Suppressor macrophage (primary cell): ENCODE measurements at places on chromosomes 12 and 14.

- peak; percentile 83 for DNase-seq
Measured at GRCh38 chr12:94725375-94726168, 75.2 kb upstream of the TMCC3 start.

GRCh38 chr12:132398386-132398991, 69.1 kb upstream of the GALNT9 start:
- no peak for DNase-seq

DNA sequence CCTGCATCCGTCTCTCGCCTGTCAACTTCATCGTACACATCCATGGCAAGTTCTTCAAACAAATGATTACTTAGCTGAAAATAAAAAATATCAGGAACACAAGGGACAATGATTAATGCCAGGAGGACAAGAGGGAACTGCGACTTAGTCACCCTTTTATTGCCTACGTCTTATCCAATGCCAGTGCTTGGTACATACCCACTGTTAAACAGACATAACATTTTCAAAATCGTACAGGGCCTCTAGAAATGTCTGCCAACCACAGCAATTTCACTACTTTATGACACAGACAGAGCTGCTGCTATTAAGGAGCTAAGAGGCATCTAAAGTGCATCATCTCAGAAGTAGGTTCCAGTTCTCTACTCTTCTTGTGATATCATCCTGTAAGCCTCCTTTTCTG, 34.6 kb downstream of the GIT2 start:
- no peak for DNase-seq

DNA sequence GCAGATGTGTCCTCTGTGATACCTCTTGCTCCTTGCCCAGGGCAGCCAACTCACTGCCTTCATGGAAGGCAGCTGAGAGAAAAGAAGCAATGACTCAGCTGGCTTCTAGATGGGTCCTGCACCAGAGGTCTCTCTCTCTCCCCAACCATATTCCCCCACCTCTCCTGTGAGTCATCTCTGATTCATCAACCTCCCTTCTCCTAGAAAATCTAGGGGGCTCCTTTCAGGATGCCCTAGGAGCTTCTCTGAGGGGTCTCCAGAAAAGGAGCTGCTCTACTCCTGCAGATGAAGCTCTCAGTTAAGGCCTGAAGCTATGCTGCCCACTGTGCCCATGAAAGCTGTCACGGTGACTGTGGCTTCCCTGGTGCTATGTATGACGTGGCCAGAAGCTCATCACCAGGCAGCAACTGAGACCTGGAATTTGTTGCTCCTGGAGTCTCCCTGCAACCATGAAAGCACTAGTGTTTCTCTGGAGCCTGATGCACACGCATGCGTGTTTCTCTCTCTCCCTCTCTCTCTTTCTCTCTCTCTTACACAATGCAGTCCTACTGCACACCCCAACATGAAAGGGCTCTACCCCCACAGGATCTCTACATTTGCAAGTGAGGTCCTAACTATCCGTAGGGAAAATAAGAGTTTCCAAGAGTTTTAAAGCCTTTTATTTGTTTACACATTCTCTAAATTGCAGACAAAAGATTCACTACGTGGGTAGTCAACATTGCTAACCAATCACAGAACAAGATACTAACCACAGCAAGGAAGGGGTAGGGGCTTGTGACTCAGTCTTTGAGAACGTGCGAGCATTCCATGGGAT, 285.3 kb downstream of the DPF3 start:
- no peak for DNase-seq

- DNase-seq, result no peak
Measured at GRCh38 chr14:22118899-22119477, 445.4 kb upstream of the OR4E1 start.

GRCh38 chr12:63396135-63396534, 245.1 kb upstream of the AVPR1A start:
- DNase-seq, result no peak

- DNase-seq, result peak; percentile 40
Measured at GRCh38 chr12:15788233-15789219, 662 bp downstream of the EPS8 start.

- DNase-seq, result no peak
Measured at GRCh38 chr12:52493172-52493571, at the start of gene KRT6A. Gene KRT6A, minus strand, starts transcription at chr12:52493257. Its CDS starts 69 bp downstream, at chr12:52493188.

GRCh38 chr12:96034621-96035282, 635 bp downstream of the LTA4H start:
- peak; percentile 49 for DNase-seq

GRCh38 chr12:56836800-56837663, 73.9 kb downstream of the HSD17B6 start:
- DNase-seq, result no peak

- peak; percentile 19 for DNase-seq
Measured at GRCh38 chr12:111186347-111186746, 182.5 kb downstream of the PHETA1 start.

DNA sequence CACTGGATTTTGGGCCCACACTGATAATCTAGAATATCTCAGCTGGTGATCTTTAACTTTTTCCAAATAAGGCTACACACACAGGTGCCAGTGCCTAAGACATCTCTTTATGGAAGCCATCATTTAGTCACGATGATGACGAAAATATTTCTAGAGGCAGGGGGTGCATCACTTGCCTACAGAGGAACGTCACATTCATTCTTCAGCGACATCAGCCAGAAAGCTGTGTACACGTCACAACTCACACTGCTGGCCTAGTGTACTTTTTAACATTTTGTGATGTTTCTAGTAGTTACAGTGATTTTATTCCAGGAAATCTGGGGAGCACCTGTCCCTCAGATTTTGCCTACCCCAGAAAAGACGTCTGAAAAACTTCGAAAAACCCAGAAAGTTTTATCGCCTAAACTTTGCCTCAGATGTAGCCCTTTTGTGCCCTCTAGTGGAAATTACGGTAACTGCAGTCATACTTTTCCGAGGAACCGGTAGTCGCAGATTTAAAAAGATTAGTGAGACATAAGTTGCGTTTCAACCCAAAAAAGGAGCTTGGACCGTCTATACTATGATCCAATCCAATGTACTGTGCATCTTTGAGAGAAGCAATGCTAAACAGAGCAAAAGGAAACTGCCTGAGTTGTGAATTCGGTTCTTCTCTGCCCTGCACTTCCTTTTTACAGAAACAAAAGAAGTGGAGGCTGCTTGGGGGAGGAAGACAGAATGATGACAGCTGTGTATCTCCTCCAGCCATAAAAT, 64.3 kb upstream of the STON2 start:
- DNase-seq, result peak; percentile 73

GRCh38 chr12:130521375-130522124, 183.9 kb downstream of the PIWIL1 start:
- no peak for DNase-seq

- no peak for DNase-seq
Measured at GRCh38 chr14:92437729-92438285, 75.8 kb upstream of the RIN3 start.

DNA sequence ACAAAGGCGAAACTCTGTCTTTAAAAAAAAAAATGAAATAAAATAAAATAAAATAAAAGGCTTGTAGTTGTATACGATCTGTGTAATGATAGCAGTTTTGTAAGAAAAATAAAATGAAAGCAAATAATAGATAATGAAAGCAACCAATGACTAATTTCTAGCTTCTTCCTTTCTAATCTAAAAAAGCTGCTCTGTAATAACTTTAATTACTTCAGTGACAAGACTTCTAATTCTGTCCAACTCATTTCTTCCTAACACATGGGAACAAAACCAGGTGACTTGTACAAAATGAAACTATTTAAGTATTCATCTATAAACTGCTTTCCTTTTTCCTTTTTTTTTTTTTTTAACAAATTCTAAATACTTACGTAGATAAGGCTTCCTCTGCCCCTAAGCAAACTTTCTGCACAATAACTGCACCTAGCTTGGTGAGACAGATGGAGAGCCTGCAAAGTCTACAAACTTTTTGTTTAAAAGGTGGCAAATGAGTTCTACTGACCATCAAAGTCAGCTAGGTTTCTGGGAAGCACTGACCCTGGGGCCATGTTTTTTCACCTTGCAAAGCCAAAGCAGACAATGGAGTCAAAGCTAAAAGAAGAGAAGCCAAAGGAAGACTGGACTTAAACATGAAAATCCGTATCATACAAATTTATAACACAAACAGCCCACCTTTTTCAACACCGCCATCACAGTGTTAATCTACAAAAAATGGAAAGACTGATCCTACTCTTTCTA, 28.2 kb downstream of the DENND5B start:
- no peak for DNase-seq

DNA sequence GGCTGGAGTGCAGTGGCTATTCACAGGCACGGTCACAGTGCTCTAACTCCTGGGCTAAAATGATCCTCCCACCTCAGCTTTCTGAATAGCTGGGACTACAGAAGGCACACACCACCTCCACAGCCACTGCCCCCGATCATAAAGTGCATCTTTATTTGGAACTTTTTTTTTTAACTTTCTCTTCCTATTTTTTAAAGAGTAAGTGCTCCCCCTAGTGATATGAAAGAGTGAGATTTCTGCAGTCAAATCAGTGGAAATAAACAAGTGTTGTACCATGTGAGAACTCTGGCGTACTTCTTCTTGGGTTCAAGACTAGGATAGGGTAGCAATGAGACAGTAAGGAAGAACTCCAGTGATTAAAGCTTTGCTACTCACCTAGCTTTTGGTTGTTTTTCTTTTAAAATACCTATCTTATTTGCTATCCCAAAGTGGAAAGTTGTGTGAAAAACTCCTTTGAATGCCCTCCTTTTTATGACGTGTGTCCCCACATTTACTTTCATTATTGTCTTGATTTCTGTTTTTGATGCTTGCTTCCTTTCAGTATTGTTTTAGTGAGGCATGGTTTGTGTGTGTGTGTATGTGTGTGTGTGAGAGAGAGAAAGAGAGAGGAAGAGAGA, 6.6 kb downstream of the PPP4R4 start:
- DNase-seq, result peak; percentile 74

GRCh38 chr12:53352331-53353256, 16.4 kb upstream of the SP7 start:
- DNase-seq, result peak; percentile 91

- DNase-seq, result no peak
Measured at GRCh38 chr14:62381311-62382070, 619.3 kb downstream of the SNAPC1 start.

DNA sequence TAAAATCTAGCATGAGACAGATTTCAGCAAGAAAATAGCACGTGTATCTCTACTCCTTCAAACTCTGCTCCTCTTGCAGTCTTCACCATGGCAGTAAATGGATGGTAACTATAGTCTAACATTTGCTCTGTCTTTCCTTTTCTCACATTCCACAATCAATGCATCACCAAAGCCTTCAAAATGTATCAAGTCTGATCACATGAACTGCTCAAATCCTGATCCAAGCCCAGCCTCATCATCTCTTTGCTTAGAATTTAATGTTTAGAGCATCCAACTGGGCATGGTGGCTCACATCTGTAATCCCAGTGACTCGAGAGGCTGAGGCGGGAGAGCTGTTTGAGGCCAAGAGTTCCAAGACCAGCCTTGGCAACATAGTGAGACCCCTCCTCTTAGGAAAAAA, 45.9 kb downstream of the CDK17 start:
- DNase-seq, result no peak

GRCh38 chr12:26434299-26435068, 239.1 kb downstream of the SSPN start:
- DNase-seq, result peak; percentile 55

DNA sequence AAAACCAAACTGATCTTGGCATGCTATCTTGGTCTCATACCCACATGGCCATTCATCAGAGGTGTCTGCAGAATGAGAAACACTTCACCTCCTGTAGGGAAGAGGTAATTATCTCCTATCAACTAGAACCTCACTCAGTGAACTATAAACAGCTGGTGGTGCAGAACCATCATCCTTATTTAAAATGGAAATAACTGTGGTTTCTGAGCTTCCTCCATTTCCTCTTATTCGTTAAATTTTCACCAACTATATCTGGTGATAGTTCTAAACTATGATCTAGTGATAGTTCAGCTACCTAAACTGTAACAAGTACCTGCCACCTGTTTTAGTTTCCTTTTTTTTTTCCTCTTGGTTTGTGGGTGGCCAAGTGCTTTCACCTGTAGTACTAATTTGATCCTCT, 218.5 kb downstream of the FUT8 start:
- DNase-seq, result no peak

- DNase-seq, result no peak
Measured at GRCh38 chr14:89936654-89937185, 17.8 kb downstream of the EFCAB11 start.

DNA sequence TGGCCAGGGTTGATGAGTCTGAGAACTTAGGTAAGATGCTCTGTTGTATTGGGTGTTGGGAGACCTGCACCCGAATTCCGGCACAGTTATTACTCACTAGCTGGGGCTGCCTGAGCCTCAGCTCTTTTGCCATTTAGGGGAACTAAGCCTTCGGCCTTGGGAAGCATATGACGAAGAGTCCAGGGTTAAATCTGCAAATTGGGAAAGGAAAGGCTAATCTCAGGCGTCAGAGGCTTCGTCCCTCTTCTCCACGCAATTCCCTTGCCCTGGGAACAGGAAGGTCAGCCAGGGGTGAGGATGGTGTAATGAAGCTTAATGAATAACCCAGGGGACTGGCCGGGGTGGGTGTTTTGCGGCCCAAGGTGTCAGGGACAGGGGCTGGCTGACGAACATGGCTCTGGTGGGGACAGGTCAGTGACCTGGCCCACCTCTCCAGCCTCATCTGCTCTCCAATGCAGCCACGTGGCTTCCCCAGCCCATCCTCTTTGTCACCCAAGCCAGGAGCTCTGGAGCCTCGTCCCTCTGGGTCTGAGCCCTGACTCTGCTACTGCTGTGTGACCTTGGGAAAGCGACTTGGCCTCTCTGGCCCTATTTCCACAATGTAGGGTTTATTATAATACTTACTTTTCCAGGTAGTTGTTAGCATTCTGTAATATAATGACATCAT, 3.8 kb upstream of the SDSL start:
- peak; percentile 93 for DNase-seq

GRCh38 chr14:22521449-22522239, 67.4 kb downstream of the DAD1 start:
- DNase-seq, result no peak

- peak; percentile 68 for DNase-seq
Measured at GRCh38 chr12:95574799-95575452, 23.6 kb upstream of the USP44 start.

DNA sequence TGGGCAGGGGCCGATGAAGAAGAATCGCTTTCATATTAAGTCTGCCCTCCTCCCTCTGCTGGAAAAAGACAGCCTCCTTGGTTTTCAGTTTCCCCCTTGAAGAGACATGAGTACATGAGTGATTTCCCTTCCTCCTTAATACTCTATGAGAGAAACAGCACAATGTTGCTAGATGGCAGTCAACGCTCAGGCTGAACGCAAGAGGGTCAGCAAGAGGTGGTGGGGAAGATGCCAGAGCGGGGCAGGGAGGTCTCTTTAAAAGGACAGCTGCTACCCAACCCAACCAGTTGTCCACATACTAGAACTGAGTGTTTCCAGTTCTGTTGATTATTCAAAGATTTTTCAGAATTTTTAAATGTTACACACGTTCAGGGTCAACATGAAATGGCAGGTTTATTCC, 22.8 kb downstream of the CRACR2A start:
- DNase-seq, result no peak

GRCh38 chr14:106044515-106044914, 518.1 kb downstream of the TMEM121 start:
- DNase-seq, result no peak
